ENCODE measurements at places on chromosomes 11 and 22.

DNA sequence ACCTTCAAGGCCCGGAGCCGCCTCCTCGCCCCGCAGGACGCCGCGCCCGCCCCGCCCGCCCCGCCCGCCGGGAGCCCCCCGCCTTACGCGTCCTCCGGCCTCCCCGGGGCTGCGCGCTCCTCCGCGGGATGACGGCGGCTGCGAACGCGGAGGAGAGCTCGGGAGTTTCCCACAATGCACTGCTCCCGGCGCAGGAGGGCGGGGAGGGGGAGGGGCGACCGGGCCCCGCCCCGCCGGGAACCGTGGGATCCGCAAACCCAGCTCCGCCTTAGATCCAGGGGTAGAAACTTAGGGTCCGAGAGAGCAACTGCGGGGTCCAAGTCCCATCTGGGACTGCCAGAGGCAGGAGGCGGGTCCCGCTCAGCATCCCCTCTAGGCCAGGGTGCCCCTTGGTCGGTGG is at the start of gene CEND1:
Gene CEND1, minus strand, starts transcription at position 148 of the 400 bp plus-strand sequence. CDS start 1,514 bp downstream, outside the sequence.
- DNase-seq, result peak; percentile 43

GRCh38 chr11:21895686-21896085 is 297.2 kb upstream of the ANO5 start:
- DNase-seq, result no peak

DNA sequence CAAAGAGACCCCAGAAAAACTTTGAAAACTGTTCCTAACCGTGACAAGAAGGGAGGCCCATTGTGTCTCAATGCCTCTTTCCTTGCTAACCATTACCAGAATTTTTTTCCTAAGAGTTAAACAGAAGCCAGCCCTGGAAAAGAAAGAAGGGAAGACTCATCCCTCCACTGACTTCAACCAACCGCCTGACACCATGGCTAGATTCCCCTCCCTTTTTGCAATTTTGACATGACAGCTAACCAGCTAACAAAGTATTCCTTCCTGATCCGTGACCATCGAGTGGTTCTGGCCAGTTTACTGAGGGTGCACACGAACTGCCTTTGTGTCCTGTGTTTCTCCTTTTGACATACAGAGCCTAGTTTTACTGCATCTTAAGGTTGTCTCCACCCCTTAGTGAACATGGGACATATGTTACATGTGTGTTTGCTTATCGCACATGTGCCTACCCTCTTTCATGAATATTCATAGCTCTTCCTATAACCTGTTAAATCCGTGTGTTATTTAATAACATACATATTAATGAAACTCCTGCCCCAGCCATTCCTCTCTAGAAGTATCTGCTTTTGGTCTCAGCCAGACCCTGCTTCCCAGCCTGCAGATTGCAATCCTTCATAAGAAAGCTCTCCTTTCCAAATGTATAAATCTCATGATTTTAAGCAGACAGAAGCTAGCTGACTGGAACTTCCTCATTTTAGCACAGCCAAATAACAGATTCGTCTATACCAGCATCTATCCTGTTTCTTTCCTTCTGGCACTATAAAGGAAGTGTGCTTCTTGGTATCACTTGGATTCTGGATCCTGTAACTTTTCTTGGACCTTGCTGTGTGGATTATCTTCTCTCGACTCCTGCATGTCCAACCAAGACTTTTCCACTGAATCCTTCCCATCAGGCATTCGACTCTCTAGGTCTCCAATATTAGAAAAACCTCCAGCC is 37.8 kb downstream of the RASSF10 start:
- DNase-seq, result no peak

DNA sequence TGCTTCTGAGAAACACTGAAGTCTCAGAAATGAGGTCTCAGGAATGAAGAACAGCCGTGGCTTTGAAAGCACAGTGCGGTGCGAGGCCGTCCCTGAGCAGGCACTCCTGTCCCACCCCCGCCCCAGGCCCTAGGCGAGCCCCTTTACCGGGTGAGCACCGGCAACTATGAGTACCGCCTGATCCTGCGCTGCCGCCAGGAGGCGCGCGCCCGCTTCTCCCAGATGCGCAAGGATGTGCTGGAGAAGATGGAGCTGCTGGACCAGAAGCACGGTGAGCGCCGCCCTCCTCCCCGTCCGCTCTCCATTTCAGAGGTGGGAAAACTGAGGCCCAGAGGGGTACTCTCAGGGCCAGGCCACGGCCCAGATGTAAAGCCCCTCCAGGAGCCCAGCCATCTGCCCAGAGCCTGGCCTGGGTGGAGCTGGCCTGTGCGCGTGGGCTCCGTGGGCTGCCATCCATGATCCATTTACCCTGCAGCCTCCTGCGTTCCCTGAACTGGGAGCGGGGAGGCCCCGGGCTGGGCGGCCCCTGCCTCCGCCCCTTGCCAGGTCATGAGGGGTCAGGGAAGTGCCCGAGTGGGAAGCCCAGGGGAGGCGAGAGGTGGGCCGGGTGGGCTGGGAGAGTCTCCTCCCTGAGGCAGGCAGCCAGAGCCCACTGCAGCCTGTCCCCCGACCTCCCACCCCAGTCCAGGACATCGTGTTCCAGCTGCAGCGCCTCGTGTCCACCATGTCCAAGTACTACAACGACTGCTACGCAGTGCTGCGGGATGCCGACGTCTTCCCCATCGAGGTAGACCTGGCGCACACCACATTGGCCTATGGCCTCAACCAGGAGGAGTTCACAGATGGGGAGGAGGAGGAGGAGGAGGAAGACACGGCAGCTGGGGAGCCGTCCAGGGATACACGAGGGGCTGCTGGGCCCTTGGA is 9.5 kb downstream of the SLC16A8 start:
- no peak for DNase-seq

DNA sequence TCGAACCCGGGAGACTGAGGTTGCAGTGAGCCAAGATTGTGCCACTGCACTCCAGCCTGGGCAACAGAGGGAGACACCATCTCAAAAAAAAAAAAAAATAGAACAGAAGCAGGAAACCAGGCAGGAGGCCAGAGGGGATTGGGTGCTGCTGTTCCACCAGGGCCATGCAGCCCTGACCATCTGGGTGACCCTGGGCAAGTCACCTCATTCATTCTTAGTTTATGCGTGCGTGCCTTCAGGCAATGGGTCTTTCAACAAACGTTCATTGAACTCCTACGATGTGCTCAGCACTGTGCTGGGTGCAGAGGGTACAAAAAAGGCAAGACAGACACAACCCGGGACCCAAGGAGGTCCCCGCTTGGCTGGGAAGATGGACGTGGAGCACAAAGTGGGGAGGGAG is 18.3 kb downstream of the RPL3 start:
- no peak for DNase-seq

- DNase-seq, result no peak
Measured at GRCh38 chr22:31995046-31995445, 48.0 kb upstream of the SLC5A1 start.

GRCh38 chr11:23604966-23605365 is 744.7 kb upstream of the CCDC179 start:
- no peak for DNase-seq

GRCh38 chr22:37669586-37669985 is 5.8 kb upstream of the LGALS1 start:
- no peak for DNase-seq

- DNase-seq, result no peak
Measured at GRCh38 chr11:59380263-59381059, 21.8 kb downstream of the OR5AN1 start.

GRCh38 chr11:1644601-1645356 is 15.2 kb downstream of the KRTAP5-5 start:
- DNase-seq, result no peak
